ENCODE measurements at places on chromosomes 11 and 22. TPM values are rescaled to one million over a fixed set of nuclear protein-coding genes. Genes with fewer than 3 reads are reported as not detected.

DNA sequence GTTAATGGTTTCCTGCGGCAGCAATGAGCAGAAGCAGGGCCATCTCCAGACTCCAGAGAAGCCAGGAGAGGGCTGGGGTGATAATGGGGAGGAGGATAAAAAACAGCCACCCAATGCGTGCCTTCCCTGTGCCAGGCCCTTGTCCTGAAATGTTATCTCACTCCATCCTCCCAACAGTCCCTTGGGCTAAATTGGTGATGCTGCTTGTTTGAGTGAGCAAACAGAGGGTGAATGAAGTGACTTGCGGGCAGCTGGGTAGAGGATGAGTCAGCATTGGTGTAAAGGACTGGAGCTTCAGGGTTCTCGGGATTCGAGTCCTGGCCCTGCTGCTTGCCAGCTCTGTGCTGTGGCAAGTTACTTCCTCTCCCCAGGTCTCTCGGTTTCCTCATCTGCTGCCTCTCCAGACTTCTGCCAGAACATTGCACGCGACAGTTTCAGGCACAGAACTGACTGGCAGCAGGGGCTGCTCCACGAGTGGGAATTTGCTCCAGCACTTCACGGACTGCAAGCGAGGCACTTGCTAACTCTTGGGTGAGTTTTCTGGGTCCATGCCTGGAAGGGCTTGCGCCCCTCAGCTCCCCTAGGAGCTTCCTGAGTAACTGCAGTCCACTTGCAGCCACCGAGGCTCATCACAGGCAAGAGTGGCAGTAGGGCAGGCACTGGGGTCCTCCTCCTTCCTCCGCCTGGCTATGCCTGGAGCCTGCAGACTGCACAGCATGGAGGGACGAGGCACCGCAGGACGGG, at the start of gene P2RY6:
Gene P2RY6 (plus strand): TSS at position 403 of the 744 bp plus-strand sequence. CDS start 24,181 bp downstream, outside the sequence.
- H3K27ac ChIP-seq = no peak within 1 kb of the TSS
- no peaks in the 10 kb centered on the region for H3K4me1 ChIP-seq
- peak; percentile 80 for DNase-seq
- H3K36me3 ChIP-seq = no peaks in the 10 kb centered on the region
- H3K27me3 ChIP-seq = no peaks in the 10 kb centered on the region

The RAPSN gene
- total RNA-seq = 0.66 TPM

The SERPING1 gene
- total RNA-seq = 723 TPM

The PARVG gene
- 15.2 TPM for total RNA-seq

DNA sequence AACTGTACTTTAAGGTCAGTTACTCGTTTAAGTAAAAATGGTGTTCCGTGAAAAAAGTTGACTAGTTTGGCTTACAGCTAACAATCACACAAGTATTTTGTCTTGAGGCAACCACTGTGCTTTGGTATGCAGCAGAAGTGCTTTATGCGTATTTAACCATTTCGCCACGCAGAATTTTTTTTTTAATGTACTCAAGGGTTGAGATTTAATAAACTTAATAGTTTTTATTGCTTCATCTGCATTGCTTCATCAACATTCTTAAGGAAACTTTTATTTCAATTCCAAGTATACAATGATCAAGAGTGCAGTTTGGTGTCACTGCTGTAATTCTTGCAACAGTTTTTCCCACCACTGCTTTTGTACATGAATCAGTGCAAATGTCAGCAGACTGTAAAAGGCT, 66.4 kb downstream of the ZNRF3 start:
- no peaks in the 10 kb centered on the region for H3K27me3 ChIP-seq
- DNase-seq = no peak
- H3K4me1 ChIP-seq = no peaks in the 10 kb centered on the region
- H3K4me3 ChIP-seq = no peak overlapping the region
- no peak overlapping the region for H3K27ac ChIP-seq

GRCh38 chr11:45806072-45806933, 1.4 kb downstream of the SLC35C1 start:
- no peak for DNase-seq
- H3K4me3 ChIP-seq = no peak overlapping the region
- no peaks in the 10 kb centered on the region for H3K36me3 ChIP-seq
- no peaks in the 10 kb centered on the region for H3K27me3 ChIP-seq
- no peaks in the 10 kb centered on the region for H3K4me1 ChIP-seq
- H3K27ac ChIP-seq = no peak overlapping the region

DNA sequence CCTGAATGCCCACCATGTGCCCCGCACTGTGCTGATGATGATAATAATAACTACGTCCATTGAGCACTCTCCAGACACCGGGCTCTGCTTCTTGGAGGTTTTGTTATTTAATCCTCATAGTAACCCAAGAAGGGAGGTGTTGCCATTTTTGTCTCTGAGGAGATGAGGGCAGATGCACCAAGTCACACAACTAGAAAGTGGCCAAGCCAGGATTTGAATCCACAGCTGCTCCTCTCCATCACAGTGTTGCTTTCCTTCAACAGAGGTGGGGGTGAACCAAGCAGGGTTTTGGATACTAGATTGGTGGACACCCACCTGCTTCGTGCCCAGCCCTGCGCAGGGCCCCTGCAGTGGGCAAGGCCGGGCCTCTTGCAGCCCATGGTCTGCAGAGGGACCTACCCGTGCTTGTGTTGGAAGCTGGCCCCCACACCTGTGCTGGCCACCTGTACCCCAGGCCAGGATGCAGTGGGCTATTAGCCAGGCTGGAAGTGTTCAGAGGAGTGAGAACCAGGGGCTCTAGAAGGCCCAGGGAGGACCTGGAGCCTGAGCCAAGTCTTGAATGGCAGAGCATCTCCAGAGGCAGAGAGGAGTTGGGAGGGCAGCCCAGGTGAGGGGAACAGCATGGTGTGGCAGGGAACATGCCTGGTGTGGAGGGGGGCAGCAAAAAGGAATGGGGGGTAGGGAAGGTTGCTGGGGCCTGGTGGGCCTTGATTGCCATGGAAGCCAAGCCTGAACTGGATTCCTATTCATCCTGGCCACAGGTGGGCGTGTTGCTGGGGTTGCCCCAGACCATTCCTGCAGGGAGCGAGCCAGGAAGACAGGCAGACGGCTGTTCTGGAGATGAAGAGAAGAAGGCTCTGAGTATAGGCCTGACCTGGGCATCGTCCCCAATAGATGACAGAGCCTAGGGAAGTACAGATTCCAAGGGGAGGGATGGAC, 2.7 kb upstream of the DPP3 start:
- no peaks in the 10 kb centered on the region for H3K36me3 ChIP-seq
- H3K27ac ChIP-seq = no peak overlapping the region
- no peaks in the 10 kb centered on the region for H3K27me3 ChIP-seq
- H3K4me3 ChIP-seq = no peak overlapping the region
- no peak for DNase-seq

DNA sequence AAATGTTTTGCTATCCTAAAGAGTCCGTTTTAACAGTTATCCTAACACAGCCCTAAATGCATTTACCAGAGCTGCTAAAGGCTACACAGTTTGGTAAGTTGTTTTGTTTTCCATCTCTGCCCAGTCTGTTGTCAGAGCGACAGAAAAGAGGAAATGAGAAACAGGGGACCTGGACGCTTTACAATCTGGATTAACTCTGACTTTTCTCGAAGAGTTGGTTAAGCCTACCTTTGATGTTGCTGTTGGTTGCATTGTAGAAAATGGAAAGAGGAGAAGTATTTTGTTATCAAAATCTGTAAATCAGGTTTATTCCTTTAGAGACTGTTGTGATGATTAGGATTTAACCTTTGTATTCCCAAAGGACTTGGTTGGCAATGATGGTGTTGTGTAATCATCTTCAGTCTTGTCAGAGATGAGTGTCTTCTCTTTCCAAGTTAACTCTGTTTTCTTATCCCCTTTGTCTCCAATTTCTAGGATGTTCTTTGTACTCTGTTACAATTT, 481 bp downstream of the ANGPTL5 start:
- H3K4me3 ChIP-seq = peak overlapping the region; percentile 66
- peak overlapping the region; percentile 77 for H3K27ac ChIP-seq
- no peaks in the 10 kb centered on the region for H3K27me3 ChIP-seq
- no peak for DNase-seq
- H3K4me1 ChIP-seq = peaks cover 4% of the 10 kb centered on the region

GRCh38 chr11:112498701-112499100, 238.0 kb upstream of the PLET1 start:
- no peak overlapping the region for H3K27ac ChIP-seq

DNA sequence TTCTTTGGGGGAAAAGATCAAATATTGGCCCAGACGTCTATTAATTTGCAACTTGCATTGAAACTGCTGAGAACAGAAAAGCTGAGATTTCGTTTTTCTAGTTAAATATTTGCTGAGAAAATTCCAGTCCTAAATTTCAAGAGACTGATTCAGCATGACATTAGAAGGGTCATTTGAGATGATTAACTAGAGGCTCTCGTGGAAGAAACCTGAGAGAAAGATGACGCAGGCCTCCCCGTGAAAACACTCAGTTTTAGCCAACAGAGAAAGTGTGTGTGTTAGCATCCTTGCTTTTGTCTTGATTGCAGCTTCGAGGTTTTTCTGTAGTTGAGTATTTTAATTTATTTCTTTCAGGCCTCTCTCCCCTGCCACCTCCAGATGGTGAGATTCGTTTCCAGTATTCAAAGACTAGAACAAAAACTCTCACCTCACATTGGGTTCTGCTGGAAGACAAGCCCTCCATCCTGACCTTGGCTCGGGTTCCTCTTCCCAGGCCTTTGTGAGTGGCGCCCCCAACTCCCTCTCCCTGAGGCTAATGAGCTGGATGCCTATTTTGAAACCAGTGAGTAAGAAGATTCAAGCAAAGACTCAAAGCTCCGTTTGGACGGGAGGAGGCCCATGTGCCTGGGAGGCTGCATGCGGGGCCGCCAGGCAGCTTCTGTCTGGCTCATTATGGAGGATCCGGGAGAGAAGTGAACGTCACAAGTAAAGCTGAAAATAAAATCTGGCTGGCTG, 52.4 kb downstream of the CELSR1 start:
- no peaks in the 10 kb centered on the region for H3K4me1 ChIP-seq
- no peaks in the 10 kb centered on the region for H3K36me3 ChIP-seq
- no peak overlapping the region for H3K27ac ChIP-seq
- H3K27me3 ChIP-seq = no peaks in the 10 kb centered on the region

DNA sequence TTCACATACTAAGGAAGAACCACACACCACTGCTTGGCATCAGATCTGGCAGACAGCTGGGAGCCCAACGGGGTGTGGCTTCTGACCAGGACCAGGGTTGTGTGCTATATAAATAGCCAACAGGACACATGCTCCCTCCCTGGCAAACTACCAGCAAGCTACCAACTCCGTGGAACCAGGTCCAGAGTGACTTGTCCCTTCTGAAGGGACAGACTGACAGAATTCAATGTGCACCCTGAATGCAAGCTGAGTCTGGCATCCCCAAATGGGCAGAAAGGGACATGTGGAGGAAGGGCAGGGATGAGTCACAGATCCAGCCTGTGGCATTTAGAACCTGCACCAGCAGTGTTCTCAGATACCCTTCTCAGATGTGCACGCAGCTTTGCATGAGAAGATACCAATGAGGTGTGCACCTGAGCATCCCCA, 92.9 kb downstream of the MICAL3 start:
- H3K4me3 ChIP-seq = no peak overlapping the region
- peaks cover 2% of the 10 kb centered on the region for H3K4me1 ChIP-seq
- no peak for DNase-seq

The SOX6 gene
- total RNA-seq = 11.8 TPM

- H3K4me3 ChIP-seq = no peak overlapping the region
- no peaks in the 10 kb centered on the region for H3K4me1 ChIP-seq
- DNase-seq = no peak
Observed at GRCh38 chr11:57815476-57815875, 53.9 kb downstream of the CTNND1 start.

DNA sequence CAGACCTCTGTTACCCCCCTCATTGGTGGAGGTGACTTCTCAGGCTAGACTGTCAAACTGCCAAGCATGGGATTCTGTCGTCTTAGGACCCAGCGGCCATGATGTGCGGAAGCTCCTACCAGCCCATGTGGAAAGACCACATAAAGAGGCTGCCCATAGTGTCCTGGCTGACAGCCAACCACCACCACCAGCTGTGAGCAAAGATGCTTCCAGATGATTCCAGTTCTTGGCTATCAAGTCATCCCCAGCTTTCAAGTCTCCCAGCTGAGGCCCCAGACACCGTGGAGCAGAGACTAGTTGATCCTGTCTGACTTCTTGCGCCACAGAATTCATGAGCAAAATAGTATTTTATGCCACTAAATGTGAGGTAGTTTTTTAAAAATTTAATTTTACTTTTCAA, 32.9 kb downstream of the SCUBE1 start:
- peak; percentile 37 for DNase-seq
- H3K4me3 ChIP-seq = no peak overlapping the region
- no peak overlapping the region for H3K27ac ChIP-seq
- H3K36me3 ChIP-seq = no peaks in the 10 kb centered on the region

- H3K27me3 ChIP-seq = no peaks in the 10 kb centered on the region
- H3K27ac ChIP-seq = no peak overlapping the region
- H3K36me3 ChIP-seq = no peaks in the 10 kb centered on the region
Observed at GRCh38 chr22:44729391-44730021, 22.9 kb upstream of the ARHGAP8 start.

- no peaks in the 10 kb centered on the region for H3K36me3 ChIP-seq
- no peaks in the 10 kb centered on the region for H3K27me3 ChIP-seq
- H3K4me1 ChIP-seq = no peaks in the 10 kb centered on the region
Observed at GRCh38 chr11:119918347-119918746, 189.3 kb upstream of the NECTIN1 start.

The DNAJC24 gene
- total RNA-seq = 18.9 TPM

- no peak for DNase-seq
- H3K4me1 ChIP-seq = no peaks in the 10 kb centered on the region
- no peak overlapping the region for H3K27ac ChIP-seq
- no peak overlapping the region for H3K4me3 ChIP-seq
- H3K36me3 ChIP-seq = no peaks in the 10 kb centered on the region
- H3K27me3 ChIP-seq = no peaks in the 10 kb centered on the region
Observed at GRCh38 chr11:121194731-121195596, 93.9 kb downstream of the TECTA start.

The OR52I2 gene
- not detected for total RNA-seq

- no peaks in the 10 kb centered on the region for H3K27me3 ChIP-seq
- no peak for DNase-seq
- H3K36me3 ChIP-seq = no peaks in the 10 kb centered on the region
- H3K27ac ChIP-seq = no peak overlapping the region
- H3K4me3 ChIP-seq = no peak overlapping the region
Observed at GRCh38 chr11:84022201-84022600, 736.0 kb upstream of the CCDC90B start.

DNA sequence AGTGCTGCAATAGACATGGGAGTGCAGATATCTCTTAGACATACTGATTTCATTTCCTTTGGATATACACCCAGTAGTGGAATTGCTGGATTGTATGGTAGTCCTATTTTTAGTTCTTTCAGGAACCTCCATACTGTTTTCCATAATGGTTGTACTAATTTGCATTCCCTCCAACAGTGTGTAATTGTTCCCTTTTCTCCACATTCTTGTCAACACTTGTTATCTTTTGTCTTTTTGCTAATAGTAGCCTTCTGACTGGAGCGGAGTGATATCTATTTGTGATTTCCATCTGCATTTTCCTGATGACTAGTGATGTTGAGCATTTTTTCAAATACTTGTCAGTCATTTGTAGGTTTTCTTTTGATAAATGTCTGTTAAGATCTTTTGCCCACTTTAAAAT, 128.9 kb downstream of the CTNND1 start:
- H3K36me3 ChIP-seq = no peaks in the 10 kb centered on the region
- H3K27ac ChIP-seq = no peak overlapping the region
- no peak overlapping the region for H3K4me3 ChIP-seq
- H3K4me1 ChIP-seq = no peaks in the 10 kb centered on the region

- H3K4me3 ChIP-seq = no peak overlapping the region
- no peak overlapping the region for H3K27ac ChIP-seq
- H3K36me3 ChIP-seq = no peaks in the 10 kb centered on the region
- H3K4me1 ChIP-seq = no peaks in the 10 kb centered on the region
Observed at GRCh38 chr11:96279896-96280290, 63.1 kb downstream of the MAML2 start.

The ELMOD1 gene
- 0.33 TPM for total RNA-seq
